ENCODE measurements at places on chromosomes 5 and 9.
A peak's percentile ranks its signal among the peaks of the same experiment; 100 is the strongest.

DNA sequence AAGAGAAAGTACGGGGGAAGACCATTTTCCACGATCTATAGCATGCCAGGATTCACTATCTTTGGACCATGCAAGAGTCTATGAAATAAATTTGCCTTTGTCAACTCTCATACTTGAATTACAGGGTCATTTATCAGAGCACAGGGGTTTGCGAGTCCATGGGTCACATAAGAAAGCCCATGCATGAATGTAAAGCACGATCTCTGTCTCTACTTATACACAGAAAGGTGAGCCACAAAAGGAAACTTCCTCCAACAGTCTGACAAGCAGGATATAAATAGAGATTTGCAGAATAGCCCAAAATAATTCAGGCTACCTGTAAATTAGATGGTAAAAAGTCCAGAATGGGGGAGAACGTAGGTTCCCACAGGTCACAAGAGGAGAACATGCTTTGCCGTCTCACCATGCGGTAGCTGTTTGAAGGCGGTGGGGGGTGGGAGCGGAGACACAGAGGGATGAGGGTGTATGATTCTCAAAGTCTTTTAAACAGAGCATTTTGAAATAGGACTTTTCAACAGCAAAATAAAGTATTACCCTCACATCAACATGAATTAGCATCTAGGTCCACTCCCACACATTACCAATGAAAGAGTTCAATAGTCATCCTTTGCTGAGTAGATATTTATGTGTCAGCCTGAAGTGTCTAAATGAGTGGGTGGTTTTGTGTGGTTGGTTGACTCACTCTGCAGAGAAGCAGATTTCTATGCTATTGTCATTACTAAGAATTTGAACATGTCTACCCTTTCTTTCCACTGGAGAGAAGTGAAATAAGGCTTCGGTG lies 279.7 kb downstream of the EBF1 start:
- DNase-seq, result no peak

DNA sequence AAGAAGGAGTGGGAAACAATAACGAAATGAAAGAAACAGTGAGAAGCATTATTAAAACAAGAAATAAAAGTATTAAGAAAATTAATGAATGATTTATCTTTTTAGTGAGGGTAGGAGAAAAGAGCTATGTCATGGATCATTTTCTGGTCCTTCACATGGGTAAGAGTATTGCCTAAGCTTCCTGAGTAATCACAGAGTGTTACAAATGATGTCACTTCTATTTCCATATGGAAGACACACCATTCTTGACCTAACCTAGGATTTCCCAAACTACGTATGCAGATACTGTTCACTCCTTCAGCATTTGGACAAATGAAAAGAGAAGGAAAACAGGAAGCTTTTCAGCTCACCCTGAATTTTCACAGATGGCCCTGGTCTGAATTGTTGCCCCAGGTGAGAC lies 3.3 kb upstream of the TSLP start:
- DNase-seq, result no peak

DNA sequence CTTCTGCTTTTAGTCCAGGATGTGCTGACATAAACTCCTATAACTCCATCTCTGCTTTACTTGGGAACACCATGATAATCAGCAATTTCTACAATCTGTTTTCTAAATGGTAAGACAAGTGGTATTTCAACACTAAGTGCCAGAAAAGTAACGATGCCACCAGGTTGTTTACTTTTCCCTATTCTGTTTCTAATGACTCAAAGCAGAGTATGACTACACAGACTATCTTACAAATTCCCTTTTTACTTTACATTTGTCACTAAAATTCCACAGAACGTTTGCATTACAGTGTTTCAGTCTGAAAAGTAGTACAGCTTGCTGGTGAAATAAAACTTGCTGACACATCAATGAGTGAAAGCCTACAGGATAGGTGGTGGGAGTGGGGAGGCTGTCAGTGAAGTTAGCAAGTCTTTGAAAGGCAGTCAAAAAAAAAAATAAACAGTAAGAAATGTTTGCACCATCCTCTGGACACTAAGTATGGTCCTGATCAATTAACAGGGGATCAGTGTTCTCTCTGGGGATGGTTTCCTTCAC lies 186.5 kb downstream of the LURAP1L start:
- DNase-seq, result no peak

GRCh38 chr5:132086277-132086794 lies 12.7 kb downstream of the CSF2 start:
- DNase-seq, result peak; percentile 59

DNA sequence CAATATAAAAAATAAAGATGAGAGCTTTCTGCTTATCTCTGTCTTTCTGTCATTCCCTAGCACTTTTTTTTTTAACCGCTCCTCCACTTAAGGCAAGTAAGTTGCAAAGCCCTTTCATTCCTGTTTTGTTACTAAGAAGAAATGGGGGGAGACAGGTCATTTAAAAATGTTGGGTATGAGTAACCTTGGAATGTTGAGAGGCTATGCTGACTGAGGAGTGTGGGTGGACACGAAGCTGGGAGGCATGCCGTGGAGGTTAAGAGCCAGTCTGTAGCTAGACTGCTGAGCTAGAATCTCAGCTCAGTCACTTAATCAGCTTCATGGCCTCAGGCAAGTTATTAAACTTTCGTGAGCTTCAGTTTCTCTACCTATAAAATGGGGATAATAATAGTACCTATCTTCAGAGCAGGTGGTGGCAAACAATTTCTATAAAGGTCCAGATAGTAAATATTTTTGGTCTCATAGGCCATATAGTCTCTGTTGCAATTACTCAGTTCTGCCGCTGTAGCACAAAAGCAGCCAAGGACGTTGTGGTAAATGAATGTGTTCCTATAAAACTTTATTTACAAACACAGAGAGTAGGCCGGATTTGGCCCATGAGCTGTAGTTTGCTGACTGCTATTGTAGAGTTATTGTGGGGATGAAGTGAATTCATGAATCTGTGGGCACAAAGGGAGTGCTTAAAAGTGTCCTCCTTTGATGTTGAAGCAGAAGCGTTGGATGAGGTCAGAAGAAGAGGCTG lies 220.0 kb downstream of the GABBR2 start:
- DNase-seq, result no peak

GRCh38 chr5:142097681-142098080 lies 10.9 kb upstream of the NDFIP1 start:
- no peak for DNase-seq

DNA sequence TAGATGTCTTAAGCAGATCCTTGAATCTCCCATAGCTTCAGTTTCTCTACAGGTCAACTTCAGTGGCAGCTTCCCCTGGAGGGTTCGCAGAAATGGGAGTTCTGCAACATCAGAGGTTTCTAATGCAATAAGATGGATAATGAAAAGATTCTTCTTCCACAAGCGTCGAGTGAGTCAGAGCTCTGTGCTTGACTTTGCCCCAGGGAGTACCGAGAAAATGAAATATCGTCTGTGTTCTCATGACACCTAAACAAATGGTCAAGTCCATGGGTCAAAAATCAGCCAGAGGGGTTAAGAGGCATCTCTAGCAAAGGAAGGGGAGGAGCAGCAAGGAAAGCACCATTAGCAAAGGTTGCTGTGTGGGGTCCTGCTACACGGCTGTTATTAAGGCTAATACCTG lies 3.2 kb upstream of the ADRA1B start:
- no peak for DNase-seq

DNA sequence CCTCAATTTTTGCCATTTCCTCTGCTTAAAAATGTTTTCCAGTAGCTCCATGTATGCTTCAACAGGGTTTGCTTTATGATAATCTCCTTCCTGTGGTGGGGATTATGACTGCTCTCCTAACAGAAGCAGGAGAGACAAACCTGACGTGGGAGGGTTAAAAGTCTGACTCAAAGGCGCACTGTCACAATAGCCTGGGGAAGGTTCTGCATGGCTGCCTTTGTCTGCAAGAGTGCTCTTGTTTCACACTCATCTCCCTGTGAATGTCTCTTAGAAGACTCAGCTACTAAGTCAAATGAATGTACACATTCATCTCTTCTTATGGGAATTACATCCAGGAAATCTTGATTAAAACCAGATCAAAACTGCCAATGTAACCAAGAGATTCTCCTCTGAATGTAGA lies 90.9 kb upstream of the MTAP start:
- no peak for DNase-seq

DNA sequence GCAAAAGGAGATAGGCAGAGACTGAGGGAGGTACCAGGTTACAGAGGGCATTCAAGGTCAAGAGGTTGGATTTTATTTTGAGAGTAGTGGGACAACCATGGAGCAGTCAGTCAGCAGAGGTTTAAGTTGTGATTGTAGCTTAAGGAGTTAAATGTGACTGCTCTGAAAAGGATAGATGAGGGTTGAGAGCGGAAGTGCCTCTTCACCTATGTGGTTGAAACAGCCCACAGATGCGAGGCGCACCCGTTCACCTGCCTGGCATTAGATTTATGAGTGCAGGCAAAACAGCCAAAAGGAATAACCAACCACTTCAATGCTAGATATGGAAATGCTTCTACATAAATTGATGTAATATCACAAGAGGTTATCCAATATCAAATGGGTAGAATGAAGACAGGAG lies 8.4 kb downstream of the ZNF474 start:
- no peak for DNase-seq
